ENCODE measurements at places on chromosomes 13 and 19. TPM values are rescaled to one million over a fixed set of nuclear protein-coding genes. Genes with fewer than 3 reads are reported as not detected.
A peak's percentile ranks its signal among the peaks of the same experiment; 100 is the strongest.

GRCh38 chr13:40170091-40170490 is 496.4 kb downstream of the FOXO1 start:
- no peak for DNase-seq

DNA sequence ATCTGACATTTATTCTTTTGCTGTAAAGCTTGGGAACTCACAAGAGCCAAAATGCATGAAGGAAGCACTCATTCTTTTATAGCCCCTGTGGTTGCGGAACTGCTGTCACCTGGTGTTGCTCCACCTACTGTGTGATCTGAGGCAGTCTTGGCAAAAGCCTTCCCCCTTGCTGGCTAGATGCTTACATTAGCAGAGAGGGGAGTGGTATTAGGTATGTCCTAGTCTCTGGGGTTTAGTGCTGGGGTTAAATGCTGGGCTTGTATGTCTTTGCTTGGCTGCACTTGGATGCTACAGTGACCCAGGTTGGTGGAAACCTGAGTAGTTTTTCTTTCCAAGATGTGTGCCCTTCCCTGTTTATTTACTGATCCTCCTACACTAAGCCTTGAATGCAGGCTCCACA is 99.3 kb downstream of the WDFY2 start:
- DNase-seq = no peak

DNA sequence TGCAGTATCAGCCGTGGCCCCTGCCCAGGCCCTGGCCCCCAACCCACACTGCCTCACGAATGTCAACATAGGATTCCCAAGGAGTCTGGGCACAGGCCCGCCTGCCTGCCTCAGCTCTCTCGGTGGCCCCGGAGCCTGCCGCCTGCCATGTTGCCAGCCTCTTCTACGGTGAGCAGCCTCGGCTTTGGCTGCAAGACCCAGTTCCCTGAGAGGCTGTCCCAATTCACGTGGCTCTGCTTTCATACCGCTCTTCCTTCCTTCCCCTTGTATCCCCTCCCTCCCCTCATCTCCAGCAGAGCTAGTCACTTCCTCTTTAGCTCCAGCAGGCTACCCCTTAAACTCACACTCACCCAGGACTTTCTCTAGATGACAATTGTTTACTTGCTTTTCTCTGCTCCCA is 42.7 kb downstream of the SERP2 start:
- no peak for DNase-seq

GRCh38 chr19:13315495-13315894 is 165.3 kb downstream of the IER2 start:
- DNase-seq = no peak

GRCh38 chr13:97257800-97258799 is 36.0 kb downstream of the MBNL2 start:
- DNase-seq = peak; percentile 49

Gene CYP4F8
- not detected for total RNA-seq

GRCh38 chr19:46713781-46714443 is 3.0 kb downstream of the PRKD2 start:
- DNase-seq = no peak

Gene ZNF682
- 14.2 TPM for total RNA-seq

Measured in cerebellum (tissue), 4 donors.